ENCODE measurements at places on chromosomes 16 and 17. TPM values are rescaled to one million over a fixed set of nuclear protein-coding genes. Genes with fewer than 3 reads are reported as not detected.

Gene KRTAP9-9
- total RNA-seq, result not detected

Gene PRMT7
- total RNA-seq, result 32.8 TPM

Gene UBALD1
- total RNA-seq, result 36.2 TPM

Gene CDH5
- 0.17 TPM for total RNA-seq

Gene INCA1
- 1.3 TPM for total RNA-seq

Gene GRB7
- total RNA-seq, result 4.1 TPM

Gene CDYL2
- total RNA-seq, result 0.46 TPM

Gene TMEM106A
- total RNA-seq, result 1.1 TPM

Gene ANKFN1
- not detected for total RNA-seq

Gene XAF1
- not detected for total RNA-seq

Gene CHD9
- 13.9 TPM for total RNA-seq

Gene KRTAP1-1
- total RNA-seq, result not detected

Gene ATP1B2
- total RNA-seq, result 0.33 TPM

Gene ZSCAN10
- total RNA-seq, result not detected

Gene RNU2-1
- not detected for total RNA-seq

Gene TMC8
- 0.22 TPM for total RNA-seq

Gene SYCE1L
- 8.2 TPM for total RNA-seq

Gene KRT33A
- not detected for total RNA-seq

Gene NKD1
- total RNA-seq, result 0.12 TPM

Gene RAB37
- 1.0 TPM for total RNA-seq

Gene KCNG4
- not detected for total RNA-seq

Gene PMP22
- 324 TPM for total RNA-seq

Gene TAT
- total RNA-seq, result not detected

Gene OR1F1
- total RNA-seq, result not detected

Gene MRTFB
- total RNA-seq, result 8.9 TPM

Gene HOXB2
- not detected for total RNA-seq

Gene COQ9
- 54.2 TPM for total RNA-seq

Gene CRYBA1
- total RNA-seq, result not detected

Gene ITGA3
- 467 TPM for total RNA-seq

Measured in A549 treated with CpdA at 1 μM for 4 hours (cell line).